ENCODE measurements at places on chromosomes 13 and 19.
A peak's percentile ranks its signal among the peaks of the same experiment; 100 is the strongest.

DNA sequence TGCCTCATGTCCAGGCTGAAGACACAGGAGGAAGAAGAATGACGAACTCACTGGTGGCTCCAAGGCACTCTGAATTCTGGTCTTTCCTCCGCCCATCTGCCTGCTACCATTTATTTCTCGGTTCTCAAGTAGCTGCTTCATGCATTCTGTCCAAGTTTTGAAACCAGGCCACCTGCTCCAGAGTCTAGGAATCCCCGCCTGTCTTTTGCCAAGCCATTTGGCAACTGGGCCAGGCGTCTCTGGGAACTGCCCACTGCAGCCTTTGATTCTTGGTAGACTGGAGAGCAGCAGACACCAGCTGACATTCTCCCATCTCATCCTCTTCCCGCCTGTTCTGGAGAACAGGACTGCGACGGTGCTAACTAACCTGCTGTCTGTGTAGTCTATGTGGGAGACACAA is 10.8 kb downstream of the SLC35E1 start:
- peak; percentile 88 for DNase-seq

GRCh38 chr19:3986260-3987041 is 1.2 kb upstream of the EEF2 start:
- peak; percentile 94 for DNase-seq

- DNase-seq: no peak
Observed at GRCh38 chr13:35672611-35673010, 196.1 kb upstream of the MAB21L1 start.

DNA sequence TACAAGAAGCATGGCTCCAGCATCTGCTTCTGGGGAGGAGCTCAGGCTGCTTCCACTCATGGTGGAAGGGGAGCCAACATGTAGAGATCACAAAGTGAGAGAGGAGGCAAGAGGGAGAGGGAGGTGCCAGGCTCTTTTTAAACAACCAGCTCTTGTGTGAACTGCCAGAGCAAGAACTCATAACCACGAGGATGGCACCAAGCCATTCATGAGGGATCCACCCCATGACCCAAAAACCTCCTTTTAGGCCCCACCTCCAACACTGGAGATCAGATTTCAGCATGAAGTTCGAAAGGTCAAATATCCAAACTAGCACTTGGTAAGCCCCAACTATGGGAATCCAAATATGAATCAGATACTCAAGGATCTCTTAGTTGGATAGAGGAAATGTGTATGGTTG is 131.2 kb downstream of the RXFP2 start:
- no peak for DNase-seq

- DNase-seq: no peak
Observed at GRCh38 chr13:111859354-111860230, 207.4 kb upstream of the SOX1 start.

GRCh38 chr13:37878921-37879320 is 9.3 kb upstream of the TRPC4 start:
- no peak for DNase-seq

DNA sequence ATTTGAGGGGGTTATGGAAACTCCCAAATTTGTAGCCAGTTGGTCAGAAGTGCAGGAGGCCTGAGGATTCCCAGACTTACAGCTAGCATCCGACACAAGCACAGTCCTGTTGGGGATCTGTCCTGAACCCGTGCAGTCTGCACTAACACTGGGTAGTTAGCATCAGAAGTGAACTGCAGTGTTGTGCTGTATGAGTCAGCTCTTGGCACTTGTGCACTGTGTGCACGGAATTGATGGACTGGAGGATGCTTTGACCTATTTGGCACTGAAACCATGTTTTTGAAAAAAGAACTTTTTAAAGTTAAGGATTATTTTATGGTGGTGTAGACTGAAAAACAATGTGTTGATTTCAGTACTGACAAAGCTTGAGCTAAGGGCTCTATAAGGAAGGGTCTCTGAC is 279.0 kb downstream of the NHLRC3 start:
- peak; percentile 47 for DNase-seq

DNA sequence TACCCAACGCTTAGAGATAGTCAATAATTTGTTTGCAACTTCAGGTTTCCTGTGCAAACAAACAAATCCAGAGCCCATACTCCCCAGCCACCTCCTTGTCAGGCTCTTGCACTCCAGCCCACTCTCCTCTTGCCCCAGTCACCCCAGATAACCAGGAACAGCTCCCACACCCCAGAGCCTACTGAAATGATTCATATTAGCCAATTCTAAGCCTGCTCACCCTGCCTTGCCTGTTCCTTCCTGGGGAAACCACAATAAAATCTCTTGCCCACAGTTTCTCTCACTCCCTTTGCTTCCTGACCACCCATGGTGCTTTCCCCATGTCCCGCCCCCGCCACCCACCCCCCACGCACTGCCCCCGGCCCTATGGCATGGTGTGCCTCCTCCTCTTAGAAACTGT is 3.8 kb upstream of the ACTL9 start:
- no peak for DNase-seq

- DNase-seq: no peak
Observed at GRCh38 chr19:7904074-7905020, 670 bp downstream of the MAP2K7 start.

- no peak for DNase-seq
Observed at GRCh38 chr13:110305949-110306339, 1.0 kb downstream of the COL4A1 start.

DNA sequence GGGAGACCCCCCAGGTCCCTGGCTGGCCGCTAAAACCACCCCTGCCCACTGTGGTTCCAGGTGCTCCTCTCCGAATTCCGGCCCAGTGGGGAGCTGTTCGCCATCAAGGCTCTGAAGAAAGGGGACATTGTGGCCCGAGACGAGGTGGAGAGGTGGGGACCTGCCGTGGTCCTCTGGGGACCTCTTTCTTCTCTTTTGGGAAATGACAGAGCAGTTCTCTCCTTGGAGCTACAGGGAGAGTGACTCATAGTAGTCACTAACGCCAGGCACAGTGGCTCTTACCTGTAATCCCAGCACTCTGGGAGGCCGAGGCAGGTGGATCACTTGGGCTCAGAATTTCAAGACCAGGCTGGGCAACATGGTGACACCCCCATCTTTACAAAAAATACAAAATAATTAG is 7.3 kb downstream of the PTGER1 start:
- DNase-seq: no peak
